Right renal cortex interstitium (tissue), 3 donors: ENCODE measurements at places on chromosomes 2 and 18.

DNA sequence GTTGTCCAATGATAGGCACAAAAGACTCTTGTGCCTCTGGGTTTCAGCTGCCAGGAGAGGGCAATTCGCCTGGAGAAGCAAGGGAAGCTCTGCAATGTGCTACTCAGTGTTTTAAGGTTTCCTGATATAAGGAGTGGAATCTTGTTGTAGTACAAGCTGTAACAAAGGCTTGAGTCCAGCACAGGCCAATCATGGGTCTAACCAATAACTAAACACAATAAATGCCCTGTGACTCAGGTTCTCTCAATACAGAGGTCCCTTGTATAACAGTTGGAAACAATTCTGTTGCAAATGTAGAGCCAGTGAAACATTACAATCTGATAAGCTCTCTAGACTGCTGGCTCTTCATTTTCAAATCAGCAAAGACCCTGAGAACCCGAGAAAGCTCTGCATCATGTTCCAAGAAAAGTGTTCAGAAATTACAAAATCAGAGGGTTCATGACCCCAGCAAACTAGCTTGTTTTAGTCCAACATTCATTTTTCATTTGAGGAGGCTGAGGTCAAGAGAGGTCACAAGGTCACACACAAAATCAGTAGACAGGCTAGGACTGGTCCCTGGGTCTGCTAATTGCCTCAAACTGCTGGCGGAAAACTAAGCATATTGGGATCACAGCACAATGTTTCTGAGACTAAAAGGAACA, 59.0 kb upstream of the DNMT3A start:
- DNase-seq = no peak

GRCh38 chr2:128457716-128458115, 139.0 kb upstream of the HS6ST1 start:
- DNase-seq = no peak

DNA sequence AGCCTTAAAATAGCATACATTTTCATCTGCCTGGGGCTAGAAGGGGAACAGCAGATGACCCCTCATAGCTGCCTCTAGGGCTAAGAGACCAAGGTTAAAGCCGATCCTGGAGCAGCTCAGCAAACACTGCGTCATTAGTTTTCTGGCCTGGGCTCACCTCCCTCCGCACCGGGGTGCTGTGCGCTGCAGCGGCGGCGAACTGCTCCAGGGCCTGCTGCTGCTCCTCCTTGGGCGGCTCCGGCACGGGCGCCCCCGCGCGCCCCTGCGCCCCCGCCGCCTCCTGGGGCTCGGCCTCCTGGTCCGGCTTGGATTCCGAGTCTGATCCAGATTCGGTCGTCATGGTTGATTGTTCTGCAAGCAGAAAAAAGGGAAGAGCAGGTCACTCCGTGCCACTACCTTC, 55.0 kb downstream of the EPB41L3 start:
- DNase-seq = no peak

- DNase-seq = no peak
Measured at GRCh38 chr2:50707196-50707595, 324.7 kb downstream of the NRXN1 start.

DNA sequence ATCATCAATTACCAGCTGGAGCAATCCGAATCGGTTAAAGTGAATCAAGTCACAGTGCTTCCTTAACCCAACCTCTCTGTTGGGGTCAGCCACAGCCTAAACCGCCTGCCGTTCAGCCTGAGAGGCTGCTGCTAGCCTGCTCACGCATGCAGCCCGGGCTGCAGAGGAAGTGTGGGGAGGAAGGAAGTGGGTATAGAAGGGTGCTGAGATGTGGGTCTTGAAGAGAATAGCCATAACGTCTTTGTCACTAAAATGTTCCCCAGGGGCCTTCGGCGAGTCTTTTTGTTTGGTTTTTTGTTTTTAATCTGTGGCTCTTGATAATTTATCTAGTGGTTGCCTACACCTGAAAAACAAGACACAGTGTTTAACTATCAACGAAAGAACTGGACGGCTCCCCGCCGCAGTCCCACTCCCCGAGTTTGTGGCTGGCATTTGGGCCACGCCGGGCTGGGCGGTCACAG, 496 bp upstream of the ITGA4 start:
- no peak for DNase-seq

DNA sequence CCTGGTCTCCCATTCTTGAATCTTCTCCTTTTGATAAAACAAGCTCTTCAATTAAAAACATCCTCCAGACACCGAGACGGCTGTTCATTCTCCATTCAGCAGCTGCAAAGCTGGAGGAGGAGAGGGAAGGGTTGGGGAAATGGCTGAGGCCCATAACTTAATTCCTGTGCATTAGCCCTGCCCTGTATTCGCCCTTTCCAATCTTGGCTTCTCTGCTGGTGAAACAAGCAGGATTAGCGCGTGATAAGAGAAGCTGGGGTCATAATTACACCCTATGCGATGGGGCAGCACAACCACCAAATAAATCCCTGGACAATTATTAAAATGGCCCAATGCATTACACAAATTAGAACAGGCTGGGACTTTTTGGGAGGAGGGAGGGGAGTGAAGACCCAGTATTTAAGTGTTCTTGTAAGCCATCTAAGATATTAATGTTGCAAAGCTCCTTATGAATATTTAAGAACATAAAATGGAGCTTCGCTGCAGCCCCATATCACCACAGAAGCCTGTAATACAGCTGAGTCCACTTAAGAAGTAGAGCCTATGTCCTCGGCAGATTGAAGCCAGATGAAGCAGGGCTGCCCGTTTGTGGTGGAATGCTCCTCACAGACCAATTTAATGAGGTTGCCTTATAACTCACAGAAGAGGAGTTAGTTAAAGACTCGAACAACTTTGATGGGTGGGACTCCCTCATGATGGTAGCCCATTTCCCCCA, 176.6 kb upstream of the SKOR2 start:
- no peak for DNase-seq

DNA sequence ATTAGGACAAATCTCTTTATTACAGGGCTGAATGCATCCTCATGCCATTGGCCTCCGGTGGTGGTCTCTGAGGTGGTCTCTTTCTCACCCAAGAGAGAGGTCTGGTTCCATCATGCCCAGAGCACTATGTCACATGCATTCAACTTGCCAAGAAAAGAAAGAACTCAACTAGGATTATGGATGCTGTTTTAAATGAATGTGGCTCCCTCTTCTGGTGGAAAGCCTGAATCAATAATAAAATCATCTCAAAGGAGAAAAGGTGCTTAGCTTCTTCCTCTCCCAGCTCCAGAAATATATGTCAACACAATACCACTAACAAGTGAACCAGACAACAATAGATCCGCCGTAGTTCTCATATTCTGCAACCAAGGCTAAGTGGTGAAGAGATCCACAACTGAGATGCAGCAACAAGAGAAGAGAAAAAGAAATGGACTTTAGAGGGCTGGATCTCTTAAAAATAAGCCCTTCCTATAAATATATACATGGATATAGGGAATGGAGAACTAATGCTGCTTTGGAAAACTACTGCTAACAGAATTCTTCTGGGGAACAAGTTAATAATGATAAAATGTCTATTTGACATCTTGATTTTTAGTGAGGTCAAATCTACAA, 396.8 kb downstream of the NCKAP5 start:
- DNase-seq = peak; percentile 66

DNA sequence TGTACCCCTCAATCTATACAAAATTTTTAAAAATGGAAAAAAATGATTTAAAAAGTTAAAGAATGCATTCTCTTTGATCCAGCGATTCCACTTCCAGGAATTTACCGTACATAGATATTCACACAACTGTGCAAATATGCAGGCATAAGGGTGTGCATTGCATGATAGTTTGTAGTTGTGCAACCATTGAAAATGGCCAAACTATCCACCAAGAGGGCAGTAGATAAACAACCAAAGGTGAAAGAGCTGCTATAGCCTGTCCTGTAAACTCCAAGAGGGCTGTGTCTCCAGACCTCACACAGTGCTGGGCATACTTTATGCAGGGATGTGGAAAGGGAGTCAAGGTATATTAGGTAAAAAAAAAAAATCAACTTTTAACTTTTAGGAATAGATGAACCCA, 116.5 kb upstream of the NEDD4L start:
- DNase-seq = no peak

DNA sequence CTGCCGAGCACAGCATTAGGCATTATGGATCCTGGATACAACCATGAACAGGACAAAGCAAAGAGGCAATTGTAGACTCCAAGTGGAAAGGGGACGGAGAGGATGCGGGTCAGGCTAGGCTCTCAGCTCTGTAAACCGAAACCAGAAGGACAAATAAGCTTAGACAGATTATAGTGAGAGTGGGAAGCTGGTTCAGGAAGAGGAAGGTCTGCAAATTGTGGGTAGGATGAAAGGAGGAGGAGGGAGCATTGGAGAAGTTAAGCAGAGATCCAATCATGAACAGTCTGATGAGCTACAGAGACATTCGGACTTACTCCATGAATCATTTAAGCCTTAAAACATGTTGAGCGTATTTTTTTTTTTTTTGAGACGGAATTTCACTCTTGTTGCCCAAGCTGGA, 3.0 kb downstream of the MSH6 start:
- DNase-seq = no peak

DNA sequence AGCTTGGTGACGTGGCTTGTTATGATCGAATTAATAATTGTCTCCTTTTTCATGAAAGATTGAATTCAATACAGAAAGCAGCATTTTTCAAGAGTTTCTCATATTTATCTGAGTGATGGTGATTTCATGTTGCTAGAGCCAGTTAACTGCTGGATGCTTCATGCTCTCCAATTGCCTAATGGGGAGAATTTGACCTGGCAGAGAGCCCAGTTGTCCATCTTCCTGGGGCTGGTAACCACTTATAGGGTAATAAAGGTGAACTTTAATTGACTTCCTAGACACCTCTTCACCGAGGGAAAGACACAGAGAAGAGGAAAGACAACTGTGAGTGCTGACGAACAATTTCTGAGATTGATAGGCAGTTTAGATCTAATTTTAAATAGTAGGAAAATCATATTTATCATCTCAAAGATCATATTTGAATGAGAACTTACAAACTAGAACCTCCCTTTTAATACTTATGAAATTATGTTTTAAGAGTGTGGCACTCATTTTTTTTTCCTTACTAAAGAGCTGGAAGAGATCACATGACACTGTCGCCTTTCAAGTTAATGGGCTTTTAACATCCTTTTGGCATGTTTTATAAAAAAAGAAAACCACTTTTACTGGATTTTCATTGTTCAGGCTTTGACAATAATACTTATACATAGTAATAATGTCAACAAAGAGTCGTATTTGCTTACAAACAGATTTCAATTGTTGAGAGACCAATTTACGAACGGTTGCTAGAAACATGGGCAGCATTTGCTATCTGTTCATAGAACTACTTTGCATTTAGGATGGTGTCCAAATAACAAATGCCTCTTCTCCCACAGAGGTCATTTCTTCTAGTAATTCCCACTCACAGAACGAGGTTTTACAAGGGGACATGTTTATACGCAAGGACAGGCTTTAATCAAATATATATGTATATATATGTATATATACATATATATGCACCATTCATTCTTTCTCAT, 153.3 kb downstream of the RAPGEF4 start:
- DNase-seq = no peak

GRCh38 chr2:27356056-27356381, 545 bp downstream of the GTF3C2 start:
- no peak for DNase-seq

GRCh38 chr2:238277695-238278094, 10.7 kb downstream of the PER2 start:
- DNase-seq = no peak

- DNase-seq = no peak
Measured at GRCh38 chr2:185202945-185203528, 535.6 kb upstream of the FSIP2 start.

DNA sequence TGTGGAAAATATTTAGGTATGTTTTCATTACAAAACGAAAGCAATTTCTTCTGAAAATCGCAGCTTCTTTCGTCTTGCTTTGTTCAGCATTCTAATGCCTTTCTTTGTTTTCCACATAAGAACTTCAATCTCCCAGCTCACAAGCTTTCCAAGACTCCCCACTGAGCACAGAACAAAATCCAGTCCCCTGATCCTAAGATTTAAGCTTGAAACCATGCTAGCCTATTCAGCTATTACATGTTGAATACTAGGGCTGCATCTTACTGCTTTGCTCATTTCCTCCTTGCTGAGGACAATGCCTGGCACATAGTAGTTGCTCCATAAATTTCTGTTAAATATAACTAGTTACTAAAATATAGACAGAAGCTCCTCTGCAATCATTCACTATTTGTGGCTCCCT, 160.6 kb downstream of the GALNT3 start:
- no peak for DNase-seq

DNA sequence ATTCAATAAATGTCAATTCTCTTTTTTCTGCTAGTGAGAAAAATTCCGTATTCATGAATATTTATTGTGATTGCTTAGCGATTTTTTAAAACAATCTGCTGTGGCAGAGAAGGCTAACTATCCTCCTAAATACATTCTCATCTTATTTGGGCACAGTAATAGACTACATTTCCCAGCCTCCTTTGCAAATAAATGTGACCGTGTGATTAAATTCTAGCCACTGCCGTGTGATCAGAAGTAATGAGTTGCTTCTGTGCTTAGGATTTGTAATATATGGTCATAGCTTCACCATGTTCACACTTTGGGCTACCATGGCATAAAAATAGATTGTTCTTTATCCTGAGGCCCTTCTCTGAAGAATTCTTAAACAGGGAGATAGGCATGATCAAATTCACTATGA, 179.6 kb downstream of the FAM124B start:
- DNase-seq = no peak

DNA sequence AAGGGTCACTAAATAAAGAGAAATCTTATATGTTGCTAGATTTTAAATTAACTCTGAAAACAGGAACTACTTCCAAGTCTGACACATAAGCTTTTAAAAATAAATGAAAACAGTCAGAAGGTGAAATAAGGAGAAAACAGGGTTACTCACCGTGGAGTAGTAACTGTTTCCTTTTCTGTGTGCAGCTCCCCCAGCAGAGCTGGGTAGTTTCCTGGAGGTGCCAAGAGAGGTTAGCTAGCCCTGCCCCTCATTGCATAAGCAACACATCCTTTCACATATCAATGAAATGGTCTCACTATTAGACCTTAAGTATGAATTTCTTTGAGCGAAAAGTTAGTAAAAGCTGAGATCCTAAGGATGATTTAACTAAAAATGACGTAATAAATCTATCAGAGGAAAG, 54.0 kb upstream of the GPR75 start:
- DNase-seq = no peak

DNA sequence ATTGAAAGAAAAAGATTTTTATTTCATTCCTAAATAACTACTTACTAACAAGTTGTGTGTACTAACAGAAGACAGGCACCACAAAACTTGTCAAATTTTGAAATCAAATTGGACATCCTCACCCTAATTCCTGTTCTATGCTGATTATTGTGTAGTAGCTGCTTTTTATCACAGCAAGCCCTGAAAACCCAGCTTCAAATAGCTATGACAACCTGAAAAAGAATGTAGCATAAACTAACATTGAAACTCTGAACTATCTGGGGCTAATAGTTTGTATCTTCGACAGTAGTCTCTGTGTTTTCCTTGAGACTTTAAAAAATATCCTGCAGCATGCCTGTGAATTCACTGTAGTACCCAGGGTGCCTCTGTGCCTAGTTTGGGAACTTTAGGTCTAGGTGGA, 122.6 kb downstream of the WDPCP start:
- DNase-seq = no peak

- DNase-seq = no peak
Measured at GRCh38 chr2:119671752-119672151, 7.2 kb upstream of the TMEM177 start.
